PC-9 (cell line): ENCODE measurements at places on chromosomes 3 and 15. TPM values are rescaled to one million over a fixed set of nuclear protein-coding genes. Genes with fewer than 3 reads are reported as not detected.

GRCh38 chr15:99174567-99175395 is 69.9 kb downstream of the SYNM start:
- DNase-seq: no peak

DNA sequence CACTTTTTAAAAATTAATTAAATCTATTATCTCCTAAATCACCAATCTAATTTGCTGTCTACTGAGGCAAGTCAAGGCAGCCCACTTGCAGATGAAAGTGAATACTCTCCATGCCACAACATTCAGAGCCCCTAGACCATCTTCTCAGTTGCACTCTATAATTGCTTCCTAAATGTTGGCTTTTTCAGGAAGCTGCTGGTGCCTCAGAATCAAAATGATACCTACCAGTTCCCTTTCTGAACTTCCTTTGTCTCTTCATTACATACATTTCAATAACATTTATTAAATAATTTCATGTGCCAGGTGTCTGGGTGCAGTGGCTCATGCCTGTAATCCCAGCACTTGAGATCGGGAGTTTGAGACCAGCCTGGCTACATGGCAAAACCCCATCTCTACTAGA is 124.1 kb downstream of the SERPINI1 start:
- DNase-seq: no peak

DNA sequence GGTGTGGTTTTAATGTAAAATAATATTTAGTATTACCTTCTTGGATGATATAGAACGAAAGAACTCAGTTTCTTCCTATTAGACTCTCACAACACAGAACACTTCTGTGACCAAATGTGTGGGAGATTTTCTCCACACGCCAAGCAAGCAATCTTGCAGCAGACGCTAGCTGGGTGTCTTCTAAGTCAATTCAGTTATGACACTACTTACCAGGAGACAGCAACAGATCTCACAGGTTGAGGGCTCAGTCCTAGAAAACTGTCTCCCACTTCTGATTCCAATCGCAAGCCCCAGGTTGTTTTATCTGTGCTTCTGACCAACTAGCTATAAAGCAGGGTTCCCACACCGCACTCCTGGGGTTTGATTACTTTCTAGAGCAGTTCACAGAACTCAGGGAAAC is 41.2 kb downstream of the HERC1 start:
- no peak for DNase-seq

GRCh38 chr3:64342940-64343688 is 117.8 kb upstream of the PRICKLE2 start:
- peak; percentile 84 for DNase-seq

- DNase-seq: no peak
These were observed 12.3 kb downstream of the LNP1 start for GRCh38 chr3:100413613-100414012.

CASR gene
- total RNA-seq: not detected in 2 replicates

KIF15 gene
- 16.5 and 25.8 TPM in 2 replicates for total RNA-seq
